ENCODE measurements at places on chromosomes 1 and 21. TPM values are rescaled to one million over a fixed set of nuclear protein-coding genes. Genes with fewer than 3 reads are reported as not detected.

AIRE gene
- total RNA-seq, result 0.10 TPM

TMEM200B gene
- 19.3 TPM for total RNA-seq

DNA sequence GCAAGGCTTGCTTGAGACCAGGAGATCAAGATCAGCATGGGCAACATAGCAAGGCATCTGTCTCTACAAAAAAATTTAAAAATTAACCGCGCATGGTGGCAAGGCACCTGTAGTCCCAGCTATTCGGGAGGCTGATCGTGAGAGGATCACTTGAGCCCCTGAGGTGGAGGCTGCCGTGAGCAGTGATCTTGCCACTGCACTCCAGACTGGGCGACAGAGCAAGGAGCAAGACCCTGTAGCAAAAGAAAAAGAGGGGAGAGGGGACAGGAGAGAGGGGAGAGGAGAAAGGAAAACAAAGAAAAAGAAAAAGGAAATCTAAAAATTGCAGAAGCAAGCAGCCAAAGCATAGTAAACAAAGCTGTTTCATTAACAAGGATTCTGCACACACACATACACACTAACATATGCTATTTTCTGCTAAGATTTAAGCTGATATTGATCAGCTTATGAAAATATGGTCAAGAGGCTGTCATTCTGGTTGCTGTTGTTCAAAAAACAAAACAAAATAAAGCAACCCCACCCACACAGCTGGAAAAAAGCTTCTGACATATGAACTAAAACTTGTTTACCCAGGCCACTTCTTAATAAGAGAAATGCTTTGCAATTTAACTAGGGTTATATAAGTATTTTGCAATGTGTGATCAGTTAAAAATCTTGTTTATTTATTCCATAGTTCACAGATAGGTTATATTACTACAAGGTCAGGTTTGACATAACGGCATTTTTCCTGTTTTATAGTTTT lies 1.8 kb downstream of the ARNT start:
- DNase-seq, result no peak

DNA sequence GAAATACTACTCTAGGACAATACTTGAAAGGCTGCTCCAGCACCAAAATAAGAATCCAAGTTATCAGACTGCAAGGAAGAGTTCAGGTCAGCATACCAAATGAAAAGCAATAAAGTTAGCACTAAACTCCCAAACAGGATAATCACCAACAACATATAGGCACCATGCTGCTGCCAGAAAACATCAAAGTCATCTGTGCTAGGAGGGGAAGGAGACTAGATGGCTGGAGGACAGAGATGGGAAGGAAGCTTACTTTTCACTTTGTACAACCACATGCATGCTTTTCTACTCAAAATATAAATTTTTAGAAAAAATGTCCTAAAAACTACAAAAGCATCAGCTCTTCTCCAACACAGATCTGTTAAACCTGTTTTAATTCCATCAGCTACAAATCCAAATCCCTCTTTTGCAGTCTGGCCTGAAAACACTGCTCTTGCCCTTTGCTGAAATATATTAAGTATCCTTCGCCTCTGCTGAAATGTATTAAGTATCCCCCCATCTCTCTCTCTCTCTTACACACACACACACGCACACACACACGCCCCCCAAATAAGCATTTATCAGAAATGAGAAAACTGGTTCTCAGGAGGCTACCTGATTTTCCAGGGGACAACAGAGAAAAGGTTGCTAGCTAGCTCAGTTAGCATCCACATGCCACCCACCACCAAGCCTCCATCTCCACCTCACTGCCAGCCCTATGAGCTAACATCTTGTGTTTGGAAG lies 1.5 kb downstream of the GATAD2B start:
- no peak for DNase-seq

LCE1A gene
- total RNA-seq, result not detected

ESPN gene
- 1.9 TPM for total RNA-seq
